Lung microvascular endothelial cell (primary cell): ENCODE measurements at places on chromosomes 6 and 20. TPM values are rescaled to one million over a fixed set of nuclear protein-coding genes. Genes with fewer than 3 reads are reported as not detected.

RBM24 gene
- total RNA-seq: 0.20 and 0.65 TPM in 2 replicates

STMN3 gene
- under 0.01 and 1.1 TPM in 2 replicates for total RNA-seq

IL17F gene
- total RNA-seq: not detected in 2 replicates

SALL4 gene
- 0.20 and 0.22 TPM in 2 replicates for total RNA-seq

C6orf52 gene
- total RNA-seq: 0.22 TPM in 1 of 2 replicates, not detected in the other

GTSF1L gene
- not detected in 2 replicates for total RNA-seq

CHMP4B gene
- total RNA-seq: 30.3 and 34.1 TPM in 2 replicates

TSBP1 gene
- total RNA-seq: not detected in 2 replicates

HLA-F gene
- total RNA-seq: 7.4 and 10.5 TPM in 2 replicates

TPD52L1 gene
- total RNA-seq: 1.1 and 2.4 TPM in 2 replicates

TMEM74B gene
- total RNA-seq: under 0.01 and 0.44 TPM in 2 replicates

ZNF334 gene
- total RNA-seq: 0.22 and 0.40 TPM in 2 replicates

FOXC1 gene
- 3.1 and 5.8 TPM in 2 replicates for total RNA-seq

KHDC1L gene
- total RNA-seq: not detected in 2 replicates

DEFB132 gene
- not detected in 2 replicates for total RNA-seq

CCM2L gene
- 16.3 and 24.2 TPM in 2 replicates for total RNA-seq

SLC22A1 gene
- not detected in 2 replicates for total RNA-seq

ARHGAP40 gene
- total RNA-seq: not detected in 2 replicates

C6orf141 gene
- total RNA-seq: 21.6 and 61.3 TPM in 2 replicates
